ENCODE measurements at places on chromosomes 3 and 15.

GRCh38 chr3:59084583-59084982 lies 34.8 kb upstream of the CFAP20DC start:
- no peak for DNase-seq

- no peak for DNase-seq
Observed at GRCh38 chr3:100603469-100603868, 5.9 kb upstream of the ADGRG7 start.

GRCh38 chr3:155281912-155282311 lies 11.6 kb downstream of the STRIT1 start:
- no peak for DNase-seq

GRCh38 chr15:99267957-99268356 lies 16.7 kb downstream of the LRRC28 start:
- no peak for DNase-seq

DNA sequence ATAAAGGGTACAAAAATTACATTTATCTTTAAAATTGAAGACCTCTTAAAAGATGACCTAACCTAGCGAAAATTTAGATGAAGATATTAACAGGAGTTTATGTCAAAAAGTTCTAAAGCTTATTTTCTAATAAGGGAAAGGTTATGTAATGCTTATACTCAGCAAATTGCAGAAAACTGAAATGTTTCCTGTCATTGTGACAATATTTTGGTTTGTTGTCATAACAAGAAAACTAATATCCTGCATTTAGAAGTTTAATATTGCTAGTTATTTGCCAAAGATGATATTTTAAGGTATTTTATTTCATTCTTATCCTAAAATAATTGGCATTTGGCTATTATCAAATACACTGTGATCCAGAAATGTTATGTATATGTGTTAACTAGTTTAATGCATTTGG lies 294.5 kb downstream of the C3orf38 start:
- no peak for DNase-seq

DNA sequence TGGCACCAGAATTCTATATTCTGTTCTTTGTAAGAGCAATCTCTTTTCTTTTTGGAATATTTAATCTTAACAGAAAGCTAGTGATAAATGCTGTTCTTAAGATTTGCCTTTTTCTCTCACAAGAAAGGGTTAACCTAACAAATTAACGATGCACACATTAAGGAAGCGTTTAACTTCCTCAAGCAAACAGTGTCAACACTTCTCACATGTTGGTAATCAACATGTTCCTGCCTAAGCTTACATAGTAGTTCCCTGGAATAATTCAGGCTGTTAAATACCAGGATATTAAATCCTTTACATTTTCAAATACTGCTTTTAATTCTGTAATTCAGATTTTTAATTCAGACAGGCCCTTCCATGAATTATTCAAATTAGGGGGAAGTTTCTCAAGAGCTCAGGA lies 67.4 kb upstream of the RPL35A start:
- DNase-seq: no peak

DNA sequence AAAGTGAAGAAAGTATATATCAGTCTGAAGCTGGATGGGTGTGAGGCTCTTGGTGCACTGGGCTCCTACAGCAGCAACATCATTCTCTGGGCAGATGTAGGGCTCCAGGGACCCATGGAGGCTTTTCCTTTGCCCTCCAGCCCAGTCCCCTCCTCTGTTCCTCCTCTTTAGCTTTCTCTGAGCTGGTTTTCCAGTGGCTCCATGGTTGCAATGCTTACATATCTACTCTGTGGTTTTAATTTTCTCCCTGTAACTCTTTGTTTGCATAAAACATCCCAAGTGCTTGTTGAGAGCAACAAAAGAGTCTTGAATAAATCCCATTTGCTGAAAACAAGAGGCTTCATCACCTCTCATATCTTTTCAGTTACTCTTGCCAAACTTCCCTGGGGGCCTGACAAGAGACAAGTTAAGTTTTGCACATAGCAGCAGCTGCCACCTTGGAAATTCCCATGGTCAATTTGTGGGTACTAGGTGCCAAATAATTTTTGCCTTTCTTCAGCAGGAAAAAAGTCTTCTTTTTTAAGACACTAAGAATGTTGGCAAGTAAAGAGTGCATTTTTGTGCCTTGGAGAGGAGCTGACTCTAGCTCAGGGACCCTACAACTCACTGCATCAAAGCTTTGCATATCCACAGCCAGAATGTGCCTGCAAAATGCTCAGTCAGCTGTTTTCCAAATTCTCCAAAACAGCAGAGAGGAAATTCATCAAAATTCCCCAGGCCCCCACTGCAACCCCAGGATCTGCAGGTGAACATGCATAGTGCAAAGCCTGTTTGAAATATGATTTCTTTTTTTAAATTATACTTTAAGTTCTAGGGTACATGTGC lies 41.9 kb downstream of the COLQ start:
- no peak for DNase-seq

GRCh38 chr3:139538733-139539132 lies 809 bp downstream of the RBP1 start:
- DNase-seq: no peak

- DNase-seq: no peak
Observed at GRCh38 chr3:183442994-183443393, 14.6 kb upstream of the MCF2L2 start.

- no peak for DNase-seq
Observed at GRCh38 chr3:133258358-133258757, 141.5 kb upstream of the BFSP2 start.

DNA sequence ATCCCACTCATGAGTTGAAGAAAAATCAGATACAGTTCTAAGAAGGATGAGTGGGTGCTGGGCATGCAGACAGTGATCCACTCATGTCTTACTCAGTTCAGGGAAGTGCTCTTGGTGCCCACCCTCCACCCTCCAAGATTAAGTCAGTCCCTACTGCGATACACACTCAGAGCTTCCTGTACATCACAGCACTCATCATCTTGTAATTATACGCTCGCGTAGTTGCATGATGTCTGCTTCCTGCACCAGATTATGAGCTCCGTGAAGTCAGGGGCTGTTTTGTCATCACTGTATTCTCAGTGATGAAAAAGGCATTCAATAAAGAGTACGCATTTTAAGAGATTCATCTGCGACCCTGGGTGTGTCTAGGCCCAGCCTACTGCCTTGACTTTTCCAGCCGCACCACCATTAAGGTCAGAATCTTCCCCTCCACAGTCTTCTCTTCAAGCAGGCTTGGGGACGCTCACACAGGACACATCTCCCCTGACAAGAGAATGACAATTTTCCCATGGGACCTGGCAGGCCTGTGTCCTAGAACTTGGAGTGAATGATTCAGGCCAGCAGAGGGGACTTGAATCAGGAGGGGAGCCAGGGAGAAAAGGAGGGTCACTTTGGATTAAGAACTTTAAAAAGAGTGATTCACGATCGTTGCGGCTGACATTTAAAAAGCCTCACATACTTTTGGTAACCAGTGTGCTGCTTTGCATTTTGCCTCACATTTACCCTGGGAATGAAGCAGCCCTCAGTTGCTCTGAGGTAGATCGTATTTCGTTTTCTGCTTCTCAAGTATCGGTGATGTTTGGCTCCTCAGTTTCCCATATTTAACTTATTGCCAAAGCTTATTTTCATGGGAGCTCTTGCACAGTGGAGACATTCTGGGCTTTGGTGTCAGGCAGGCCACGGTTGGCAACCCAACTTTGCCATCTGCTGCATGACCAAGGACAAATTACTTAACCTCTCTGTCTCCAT lies 7.9 kb upstream of the PDE8A start:
- DNase-seq: no peak

DNA sequence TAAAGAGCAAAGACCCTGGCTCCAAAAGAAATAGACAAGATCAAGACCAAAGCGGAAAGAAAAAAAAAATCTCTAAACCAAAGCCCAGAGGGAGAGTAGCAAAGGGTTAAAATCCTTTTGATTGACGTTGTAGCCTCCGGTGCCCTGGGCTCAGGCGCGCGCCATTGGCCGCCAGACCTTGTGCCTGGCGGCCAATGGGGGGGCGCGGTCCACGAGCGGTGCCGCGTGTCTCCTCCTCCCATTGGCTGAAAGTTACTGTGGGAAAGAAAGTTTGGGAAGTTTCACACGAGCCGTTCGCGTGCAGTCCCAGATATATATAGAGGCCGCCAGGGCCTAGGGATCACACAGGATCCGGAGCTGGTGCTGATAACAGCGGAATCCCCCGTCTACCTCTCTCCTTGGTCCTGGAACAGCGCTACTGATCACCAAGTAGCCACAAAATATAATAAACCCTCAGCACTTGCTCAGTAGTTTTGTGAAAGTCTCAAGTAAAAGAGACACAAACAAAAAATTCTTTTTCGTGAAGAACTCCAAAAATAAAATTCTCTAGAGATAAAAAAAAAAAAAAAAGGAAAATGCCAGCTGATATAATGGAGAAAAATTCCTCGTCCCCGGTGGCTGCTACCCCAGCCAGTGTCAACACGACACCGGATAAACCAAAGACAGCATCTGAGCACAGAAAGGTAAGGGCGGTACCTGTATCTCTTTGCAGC lies at the start of gene HES1:
Gene HES1 (plus strand): TSS at position 343 of the 713 bp plus-strand sequence. CDS start 233 bp downstream, at position 576.
- no peak for DNase-seq

- no peak for DNase-seq
Observed at GRCh38 chr3:172319595-172319994, 128.7 kb downstream of the GHSR start.

- no peak for DNase-seq
Observed at GRCh38 chr3:173044998-173045397, 96.0 kb downstream of the SPATA16 start.

DNA sequence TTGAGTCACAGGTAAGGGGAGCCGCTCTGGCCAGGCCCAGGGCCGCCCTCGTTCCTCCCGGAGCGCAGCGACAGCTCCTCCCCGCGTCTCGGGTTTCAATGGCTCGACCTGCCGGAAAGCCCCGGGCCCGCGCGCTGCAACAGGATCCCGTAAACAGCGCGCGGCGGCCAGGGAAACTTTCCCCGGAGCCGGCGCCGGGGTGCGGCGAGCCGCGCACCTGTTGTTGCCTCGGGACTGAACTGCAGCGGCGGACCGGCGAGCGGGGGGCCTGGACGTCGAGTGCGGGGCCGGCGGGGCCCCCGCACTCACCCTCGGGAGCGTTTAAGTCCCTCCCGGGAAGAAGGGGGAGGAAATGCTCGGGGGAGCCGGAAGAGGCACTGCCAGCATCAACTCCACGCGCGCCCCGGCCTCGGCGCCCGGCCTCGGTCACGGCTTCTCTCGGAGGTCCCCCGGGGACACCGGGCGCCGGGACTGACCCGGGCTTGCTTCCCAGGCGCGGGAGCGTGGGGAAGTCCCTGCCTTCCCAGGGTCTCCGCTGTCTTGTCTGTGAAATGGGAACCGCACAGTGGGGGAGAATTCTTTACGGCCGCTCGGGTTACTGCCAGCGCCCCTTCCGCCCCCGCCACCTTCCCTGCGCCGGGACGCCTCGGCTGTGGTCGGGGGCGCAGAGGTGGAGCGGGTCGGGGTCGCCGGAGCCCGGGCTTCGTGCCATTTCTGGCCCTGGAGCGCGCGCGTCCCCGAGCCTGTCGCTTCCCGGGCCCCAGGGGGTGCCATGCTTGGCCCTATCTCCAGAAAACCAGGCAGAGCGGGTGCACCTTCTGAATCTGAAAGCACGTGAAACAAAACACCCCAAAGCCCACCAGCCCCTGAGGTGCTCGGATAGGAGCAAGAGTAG lies 7.5 kb upstream of the PGPEP1L start:
- DNase-seq: no peak

DNA sequence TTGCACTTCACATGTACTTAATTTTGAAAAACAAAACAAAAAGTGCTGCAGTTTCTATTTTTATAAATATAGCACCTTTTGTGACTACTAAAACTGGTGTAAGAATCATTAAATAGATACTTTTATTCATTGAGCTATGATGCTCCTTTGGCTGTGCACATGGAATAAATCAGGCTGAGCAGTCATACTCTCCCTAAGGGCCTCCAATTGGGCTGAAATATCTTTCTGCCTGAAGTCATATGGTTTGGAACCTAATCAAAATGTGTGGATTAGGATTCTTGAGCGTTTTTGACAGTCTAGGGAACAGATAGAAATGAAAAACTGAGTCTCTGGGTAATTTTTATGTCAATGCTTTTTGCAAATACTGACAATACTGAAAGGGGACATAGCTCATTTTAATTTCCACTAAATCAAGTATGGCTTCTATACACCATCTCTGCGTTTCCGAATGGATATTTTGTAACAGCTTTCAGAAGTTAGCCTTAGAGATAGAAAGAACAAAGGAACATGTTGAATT lies 392.2 kb upstream of the ROBO1 start:
- no peak for DNase-seq

DNA sequence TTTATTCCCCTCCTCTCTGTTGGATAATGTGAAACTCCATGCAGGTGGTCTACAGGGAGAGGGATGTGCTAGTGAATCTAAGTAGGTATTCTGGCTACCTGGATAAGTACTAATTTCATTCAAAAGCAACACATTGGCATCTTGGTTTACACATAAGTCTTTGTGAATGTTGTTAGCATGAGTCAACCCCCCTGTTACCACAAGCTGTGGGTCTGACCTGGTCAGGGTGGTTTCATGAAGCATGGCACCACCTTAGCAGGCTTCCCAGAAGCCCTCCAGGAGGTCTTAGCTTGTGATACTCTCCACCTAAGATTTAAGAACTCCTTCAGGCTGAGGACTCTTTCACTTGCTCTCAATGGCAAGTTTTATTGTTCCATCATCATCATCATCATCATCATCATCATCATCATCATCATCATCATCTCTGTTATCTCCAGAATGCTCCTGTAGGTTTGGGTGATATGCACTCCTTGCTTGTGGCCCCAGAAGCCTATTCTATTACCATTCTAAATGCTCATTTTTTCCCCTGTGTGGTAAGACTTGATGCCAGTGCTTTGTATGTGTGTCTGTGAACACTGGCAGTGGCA lies 62.8 kb downstream of the EPHB1 start:
- no peak for DNase-seq

- no peak for DNase-seq
Observed at GRCh38 chr3:167798443-167798842, 62.9 kb downstream of the SERPINI1 start.

DNA sequence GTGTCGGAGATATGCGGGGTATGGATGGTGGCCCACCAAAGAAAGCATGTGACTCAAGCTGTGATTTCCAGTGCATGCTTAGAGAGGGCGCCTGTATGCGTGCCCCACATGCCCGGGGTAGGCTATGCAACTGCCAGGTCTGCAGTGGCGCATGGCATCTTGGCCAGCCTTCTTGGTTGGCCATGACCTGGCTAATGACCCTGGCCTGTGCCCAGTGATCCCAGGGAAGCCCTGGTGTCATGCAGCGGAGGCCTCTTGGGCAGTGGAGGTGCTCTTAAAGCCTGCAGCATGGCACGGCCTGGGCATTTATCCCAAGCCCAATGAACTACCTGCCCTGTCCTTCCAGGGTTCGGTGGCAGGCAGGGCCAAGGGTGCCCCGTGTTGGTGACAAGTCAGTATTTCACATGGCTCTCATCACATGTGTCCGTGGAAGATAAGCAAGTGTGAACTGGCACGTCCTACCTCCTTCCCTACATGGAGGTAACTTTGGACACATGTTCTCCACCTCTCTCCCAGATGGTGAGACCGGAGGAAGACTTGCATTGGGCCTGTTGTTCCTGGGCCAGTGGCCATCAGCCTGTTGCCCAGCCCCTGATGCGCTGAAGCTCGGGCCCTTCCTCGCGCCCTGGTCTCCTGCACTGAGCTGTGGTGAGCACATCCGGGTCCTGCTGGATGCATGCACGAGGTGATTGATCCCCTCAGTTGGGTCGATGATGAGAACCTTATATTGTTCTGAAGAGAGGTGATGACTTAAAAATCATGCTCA lies 192.0 kb downstream of the UBE3A start:
- no peak for DNase-seq

- no peak for DNase-seq
Observed at GRCh38 chr3:63497641-63498040, 154.8 kb upstream of the SNTN start.

Measured in activated naive CD8-positive, alpha-beta T cell treated with anti-CD3 and anti-CD28 coated beads, Interleukin-2, amount 50 U/mL, for 16 hours (primary cell).